ENCODE measurements at places on chromosomes 5 and 9. TPM values are rescaled to one million over a fixed set of nuclear protein-coding genes. Genes with fewer than 3 reads are reported as not detected.

- no peak for DNase-seq
These were observed 64.1 kb downstream of the PDE4D start for GRCh38 chr5:59829386-59829785.

DNA sequence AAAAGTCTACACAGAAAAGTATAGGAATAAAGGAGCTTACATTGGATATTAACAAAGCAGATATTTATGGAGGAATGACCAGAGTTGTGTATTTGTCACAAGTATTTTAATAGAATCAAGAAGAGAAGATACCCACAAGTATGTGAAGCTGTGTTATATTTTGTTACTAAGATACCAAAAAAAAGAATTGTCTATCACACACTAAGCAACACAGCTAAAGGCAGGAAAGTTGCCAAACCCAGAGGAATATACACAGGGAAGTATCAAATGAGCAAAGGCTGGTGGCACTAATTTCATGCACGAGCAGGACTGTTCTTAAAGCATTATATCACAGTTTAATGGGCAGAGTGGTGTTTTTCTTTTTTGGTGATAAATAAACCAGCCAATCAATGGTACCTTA lies 30.9 kb upstream of the RAI14 start:
- no peak for DNase-seq

FBXO38 gene
- 24.2 TPM for total RNA-seq

- DNase-seq, result no peak
These were observed 25.9 kb downstream of the UGCG start for GRCh38 chr9:111922324-111923013.

DNA sequence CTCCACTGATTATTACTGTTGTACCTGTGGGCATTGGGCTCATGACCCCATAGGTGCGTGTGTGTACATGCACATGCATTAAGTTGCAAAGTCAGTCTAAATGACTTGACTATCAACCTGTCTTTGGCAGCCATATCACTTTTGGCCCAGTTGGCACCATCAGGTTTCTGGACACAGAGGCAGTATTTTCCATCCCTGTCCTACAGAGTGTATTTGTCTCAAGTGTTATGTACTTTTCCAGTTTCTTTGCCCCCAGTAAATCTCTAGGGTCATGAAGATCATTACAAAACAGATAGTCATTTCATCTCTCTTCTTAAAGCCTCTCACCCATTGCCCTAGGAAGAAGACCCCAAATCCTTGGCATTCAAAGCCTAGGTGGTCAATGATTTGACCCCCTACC lies 121.4 kb downstream of the C9orf152 start:
- DNase-seq, result no peak

- no peak for DNase-seq
These were observed 75.0 kb downstream of the GCNT1 start for GRCh38 chr9:76534026-76534425.

DNA sequence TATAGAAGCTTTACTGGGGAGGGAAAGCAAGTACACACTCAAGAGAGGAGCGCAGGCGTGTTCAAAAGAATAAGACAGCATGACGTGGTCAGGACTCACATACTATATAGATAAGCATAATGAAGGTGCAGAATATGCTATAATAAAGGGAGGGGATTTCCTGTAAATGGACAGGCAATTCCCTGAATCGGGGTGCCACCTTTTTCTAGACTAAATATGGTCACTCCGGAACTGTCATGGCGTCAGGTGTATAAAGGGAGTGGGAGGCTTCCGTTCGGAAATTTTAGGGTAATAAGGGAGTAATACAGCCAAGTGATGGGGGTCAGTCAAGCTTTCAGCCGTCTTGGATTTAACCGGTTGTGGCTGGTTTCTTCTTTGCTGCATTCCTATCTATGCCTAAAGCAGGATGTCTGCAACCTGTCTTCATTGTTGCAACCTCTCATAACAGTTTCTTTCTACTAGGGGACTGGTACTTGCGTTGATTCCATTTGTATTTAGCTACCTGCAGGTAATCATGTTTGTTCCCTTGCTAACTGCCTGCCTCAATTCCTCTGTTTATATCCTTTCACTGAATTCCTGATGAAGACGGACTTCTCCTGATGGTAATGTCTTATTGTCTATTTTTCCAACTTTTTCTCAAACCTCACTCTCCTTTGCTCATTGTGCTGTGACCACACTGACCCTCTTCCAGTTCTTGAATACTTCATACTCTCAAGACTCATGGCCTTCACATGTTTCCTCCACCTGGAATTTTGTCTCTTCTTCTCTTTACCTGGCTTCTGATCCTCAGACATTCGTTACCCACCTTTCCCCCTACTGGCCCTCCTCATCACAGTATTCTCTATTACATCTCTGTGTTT lies 48.9 kb downstream of the PRR16 start:
- DNase-seq, result no peak

- no peak for DNase-seq
These were observed 1495.3 kb upstream of the NUDT12 start for GRCh38 chr5:105057893-105058292.

DNA sequence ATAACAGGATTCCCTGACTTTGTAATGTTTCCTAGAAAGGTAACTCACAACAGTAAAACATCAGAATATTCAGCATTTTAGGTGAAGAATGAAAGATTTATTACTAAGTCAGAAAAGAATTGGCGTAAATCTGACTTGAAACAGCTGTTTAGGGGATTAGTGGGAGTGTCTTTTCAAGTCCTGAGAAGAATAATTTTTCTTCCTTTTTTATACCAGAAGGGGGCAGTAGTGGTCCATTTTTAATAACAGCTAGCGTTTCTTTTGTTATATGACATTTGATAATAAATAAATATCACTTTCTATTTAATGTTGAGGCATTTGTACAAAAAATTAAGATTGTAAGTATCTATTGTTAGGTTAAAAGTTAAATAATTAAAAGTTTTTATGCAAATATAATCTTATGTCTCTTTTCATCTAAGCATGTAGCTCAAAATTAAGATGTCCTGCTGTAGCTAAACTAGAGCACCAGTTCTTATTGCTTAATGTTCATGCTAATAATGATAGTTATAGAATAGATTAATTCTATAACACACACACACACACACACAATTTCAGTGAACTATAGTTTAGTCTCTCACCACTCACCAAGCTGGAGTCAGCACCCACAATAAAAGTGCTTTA lies 258.7 kb upstream of the ARRDC3 start:
- no peak for DNase-seq

XRCC4 gene
- 7.9 TPM for total RNA-seq

DNA sequence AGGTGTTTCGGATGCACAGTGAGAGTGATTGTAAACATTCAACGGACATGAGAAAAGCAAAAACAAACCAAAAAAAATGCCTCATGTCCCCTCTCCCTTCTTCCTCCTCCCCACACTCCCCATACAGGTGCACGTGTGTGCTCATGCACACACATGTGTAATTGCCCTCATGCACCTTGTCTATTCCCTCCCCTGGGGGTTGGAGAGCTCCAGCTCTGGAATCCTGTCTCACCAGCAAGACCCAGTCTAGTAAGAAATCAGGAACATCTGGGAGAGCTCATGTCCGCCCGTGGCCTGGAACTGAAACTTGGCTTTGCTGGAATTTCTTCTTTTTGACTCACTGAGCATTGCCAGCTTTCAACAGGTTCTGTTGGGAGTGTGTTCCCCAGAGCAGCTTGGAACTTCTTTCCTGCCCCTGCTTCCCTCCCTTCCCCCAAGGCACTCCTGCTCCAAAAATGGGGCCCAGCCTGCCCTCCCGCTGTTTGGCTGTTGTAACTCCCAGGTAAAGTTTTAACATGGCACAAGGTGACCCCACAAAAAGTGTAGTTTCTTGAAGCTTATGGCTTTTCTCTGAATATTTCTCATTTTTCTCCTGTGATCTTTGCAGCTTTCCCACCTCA lies 190.1 kb downstream of the NR3C1 start:
- DNase-seq, result no peak

DNA sequence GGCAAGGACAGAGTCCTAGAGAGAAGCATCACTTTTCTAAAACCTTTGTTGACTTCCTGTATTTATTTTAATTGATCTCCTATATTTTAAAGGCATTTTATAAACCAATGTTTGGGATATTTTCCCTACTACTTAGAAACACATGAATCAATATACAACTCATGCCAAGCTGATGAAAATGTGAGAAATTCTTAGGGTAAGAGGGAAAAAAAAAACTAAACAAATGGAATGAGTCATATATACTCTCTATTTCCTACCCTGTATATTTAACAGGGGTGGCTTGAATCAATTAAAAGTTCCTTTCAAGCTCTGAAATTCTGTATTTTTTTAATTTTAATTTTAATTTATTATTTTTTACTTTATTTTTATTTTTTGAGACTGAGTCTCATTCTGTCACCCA lies 19.6 kb downstream of the BAAT start:
- DNase-seq, result no peak

GARIN3 gene
- not detected for total RNA-seq

GRCh38 chr5:33880319-33880718 lies 11.5 kb downstream of the ADAMTS12 start:
- DNase-seq, result no peak

Measured in esophagus squamous epithelium (tissue), 5 donors.